DMS53 (cell line): ENCODE measurements at places on chromosomes 4 and X.

DNA sequence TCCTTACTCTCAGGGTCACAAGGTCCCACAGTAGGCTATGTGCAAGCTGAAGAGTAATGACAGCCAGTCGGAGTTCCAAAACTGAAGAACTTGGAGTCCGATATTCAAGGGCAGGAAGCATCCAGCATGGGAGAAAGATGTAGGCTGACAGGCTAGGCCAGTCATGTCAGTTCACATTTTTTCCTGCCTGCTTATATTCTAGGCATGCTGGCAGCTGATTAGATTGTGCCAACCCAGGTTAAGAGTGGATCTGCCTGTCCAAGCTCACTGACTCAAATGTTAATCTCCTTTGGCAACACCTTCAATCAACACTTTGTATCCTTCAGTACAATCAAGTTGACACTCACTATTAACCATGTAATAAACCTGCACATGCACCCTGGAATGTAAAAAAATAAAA is 960.9 kb upstream of the HS3ST1 start:
- no peak for DNase-seq

GRCh38 chrX:70301716-70302115 is 11.8 kb downstream of the KIF4A start:
- no peak for DNase-seq

- peak; percentile 67 for DNase-seq
Observed at GRCh38 chr4:89939994-89940393, 45.3 kb downstream of the MMRN1 start.

DNA sequence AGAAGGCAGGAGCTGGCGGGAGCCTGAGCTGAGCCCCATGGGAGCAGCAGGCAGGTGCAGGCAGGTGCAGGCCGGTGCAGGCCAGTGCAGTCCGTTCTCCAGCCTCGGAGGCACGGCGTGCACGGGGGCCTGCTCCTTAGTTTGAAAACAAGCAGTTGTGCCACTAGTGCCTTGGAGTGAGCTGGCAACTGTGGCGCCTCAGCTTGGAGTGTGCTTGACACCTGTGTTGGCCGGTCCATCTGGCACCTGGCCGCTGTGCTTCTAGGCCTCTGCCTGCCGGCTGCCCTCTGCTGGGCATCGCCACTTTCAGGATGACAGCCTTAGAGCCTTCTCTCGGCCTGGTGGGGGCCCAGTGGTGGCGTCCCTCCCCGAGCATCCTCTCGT is 47.9 kb downstream of the RGS12 start:
- peak; percentile 95 for DNase-seq

- DNase-seq = no peak
Observed at GRCh38 chr4:55177461-55177860, 52.1 kb upstream of the KDR start.

- DNase-seq = no peak
Observed at GRCh38 chr4:153522802-153523094, 56.6 kb downstream of the TMEM131L start.

DNA sequence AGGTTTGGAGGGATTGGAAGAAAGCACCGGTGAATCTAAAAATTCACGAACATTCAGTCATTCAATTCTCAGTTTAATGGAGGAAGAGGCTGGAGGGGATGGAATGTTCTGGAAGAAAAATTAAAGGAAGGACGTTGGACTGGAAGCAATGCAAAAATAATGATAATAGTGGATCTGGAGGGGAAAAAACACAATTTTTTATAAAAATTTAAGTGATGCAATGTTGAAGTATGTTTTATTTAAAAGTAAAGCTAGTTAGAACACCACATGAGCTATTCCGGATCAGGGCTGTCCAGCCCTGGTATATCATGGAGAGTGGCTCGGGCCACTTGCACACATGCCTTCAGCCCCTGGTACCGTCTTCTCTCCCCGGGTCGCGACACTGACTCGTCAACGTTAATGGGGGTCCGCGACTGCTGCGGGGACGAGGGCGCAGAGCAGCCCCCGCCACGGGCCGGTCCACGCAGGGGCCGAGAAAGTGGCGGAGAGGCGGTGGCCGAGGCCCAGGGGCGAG is 204.6 kb downstream of the TENM3 start:
- peak; percentile 35 for DNase-seq
